ENCODE measurements at places on chromosomes 7 and 10.
A peak's percentile ranks its signal among the peaks of the same experiment; 100 is the strongest.

DNA sequence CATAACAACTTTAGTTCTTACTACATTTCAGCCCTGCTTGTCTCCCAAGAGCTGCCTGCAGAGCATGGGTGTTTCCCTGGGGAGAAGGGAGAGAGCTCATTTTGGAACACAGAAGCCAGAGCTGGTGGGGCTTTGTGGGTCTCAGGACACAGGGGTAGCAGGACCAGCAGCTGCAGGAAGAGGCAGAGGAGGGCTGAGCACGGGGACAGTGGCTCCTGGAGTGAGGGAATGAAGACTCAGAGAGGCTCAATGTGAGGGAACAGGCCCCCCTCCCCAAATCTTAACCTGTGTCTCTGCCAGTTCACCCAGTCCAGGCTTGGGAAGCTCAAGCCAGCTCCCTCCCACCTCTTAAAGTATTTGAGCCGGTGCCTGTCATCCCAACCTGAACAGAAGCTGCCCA, 50.0 kb downstream of the CHST3 start:
- DNase-seq, result no peak

DNA sequence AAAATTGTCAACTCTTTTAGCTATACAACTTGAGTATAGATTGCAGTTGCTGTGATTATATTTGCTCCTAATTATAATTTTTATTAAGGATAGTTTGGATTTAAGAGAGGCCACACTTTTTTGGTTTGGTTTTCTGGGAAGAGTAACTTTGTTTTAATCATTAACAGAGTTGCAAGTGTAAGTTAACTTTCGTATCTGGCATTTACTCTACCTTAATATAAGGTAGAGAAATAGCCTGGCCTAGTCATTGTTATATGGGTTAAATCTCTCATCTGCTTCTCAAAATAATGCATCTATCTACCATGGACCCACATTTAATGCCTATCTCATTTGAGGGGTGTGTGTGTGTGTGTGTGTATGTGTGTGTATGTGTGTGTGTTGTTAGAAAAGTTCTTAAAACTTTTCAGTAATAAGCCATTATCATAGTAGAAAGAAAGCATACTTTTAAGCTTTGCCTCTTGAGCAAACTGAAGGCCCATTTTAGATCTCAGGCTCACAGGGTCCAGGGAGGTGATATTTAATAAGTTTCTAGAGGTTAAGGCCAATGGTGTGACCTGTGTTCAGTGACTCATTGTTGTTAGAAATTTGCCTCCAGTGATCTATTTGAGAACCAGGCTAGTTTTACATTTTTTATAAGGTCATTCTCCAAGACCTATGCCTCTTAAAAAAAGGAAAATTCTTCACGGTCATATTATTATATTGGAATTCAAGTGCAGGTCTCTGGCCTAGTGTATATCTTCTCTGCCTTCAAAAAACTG, 10.9 kb upstream of the TEX47 start:
- DNase-seq, result no peak

DNA sequence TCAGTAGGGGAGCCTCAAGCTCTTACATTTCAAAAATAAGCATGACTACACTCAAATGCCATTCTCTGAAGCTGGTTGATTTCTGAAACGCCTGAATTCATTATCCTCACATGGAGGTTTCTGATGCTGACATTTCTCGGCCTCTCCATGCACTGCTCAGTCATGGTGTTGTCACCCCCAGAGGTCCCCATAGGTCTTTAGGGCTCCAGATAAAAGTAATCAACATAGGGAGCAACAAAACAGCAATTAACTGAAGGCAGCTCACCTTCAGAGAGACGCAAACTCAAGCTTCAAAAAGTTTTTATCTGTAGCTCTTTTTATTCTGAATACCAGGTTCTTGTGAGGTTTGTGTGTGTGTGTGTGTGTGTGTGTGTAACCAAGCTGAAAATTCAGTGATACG, 223.2 kb upstream of the LRRN3 start:
- no peak for DNase-seq

- DNase-seq, result no peak
Observed at GRCh38 chr7:156123362-156123761, 311.1 kb upstream of the SHH start.

DNA sequence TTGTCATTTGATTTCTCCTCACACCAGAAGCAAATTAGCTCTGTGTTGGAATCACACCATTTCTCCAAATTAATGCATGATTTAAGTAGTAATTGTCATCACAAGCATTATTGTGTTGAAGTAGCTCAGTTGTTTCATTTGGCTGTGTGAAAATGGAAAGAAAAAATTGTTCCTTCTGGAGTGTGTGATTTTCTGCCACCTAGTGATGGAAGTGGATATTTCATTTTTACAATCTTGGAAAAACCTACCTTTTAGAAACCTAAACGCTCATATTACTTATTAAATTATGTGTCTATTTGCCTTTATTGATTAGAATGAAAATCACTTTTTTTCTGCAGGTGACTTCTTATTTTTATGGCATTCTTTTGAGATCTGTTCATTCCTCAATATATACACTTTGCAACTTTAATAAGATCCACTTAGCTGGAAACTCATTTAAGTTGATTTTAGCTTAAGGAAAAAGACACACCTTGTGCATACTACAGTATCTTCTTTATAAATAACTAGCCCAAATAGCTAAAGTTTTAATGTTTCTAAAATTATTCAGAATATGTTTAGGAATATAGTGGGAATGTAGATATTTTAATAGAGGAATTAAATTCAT, 50.0 kb downstream of the SRI start:
- no peak for DNase-seq

- DNase-seq, result no peak
Observed at GRCh38 chr7:27110186-27111031, 7.9 kb upstream of the HOXA2 start.

DNA sequence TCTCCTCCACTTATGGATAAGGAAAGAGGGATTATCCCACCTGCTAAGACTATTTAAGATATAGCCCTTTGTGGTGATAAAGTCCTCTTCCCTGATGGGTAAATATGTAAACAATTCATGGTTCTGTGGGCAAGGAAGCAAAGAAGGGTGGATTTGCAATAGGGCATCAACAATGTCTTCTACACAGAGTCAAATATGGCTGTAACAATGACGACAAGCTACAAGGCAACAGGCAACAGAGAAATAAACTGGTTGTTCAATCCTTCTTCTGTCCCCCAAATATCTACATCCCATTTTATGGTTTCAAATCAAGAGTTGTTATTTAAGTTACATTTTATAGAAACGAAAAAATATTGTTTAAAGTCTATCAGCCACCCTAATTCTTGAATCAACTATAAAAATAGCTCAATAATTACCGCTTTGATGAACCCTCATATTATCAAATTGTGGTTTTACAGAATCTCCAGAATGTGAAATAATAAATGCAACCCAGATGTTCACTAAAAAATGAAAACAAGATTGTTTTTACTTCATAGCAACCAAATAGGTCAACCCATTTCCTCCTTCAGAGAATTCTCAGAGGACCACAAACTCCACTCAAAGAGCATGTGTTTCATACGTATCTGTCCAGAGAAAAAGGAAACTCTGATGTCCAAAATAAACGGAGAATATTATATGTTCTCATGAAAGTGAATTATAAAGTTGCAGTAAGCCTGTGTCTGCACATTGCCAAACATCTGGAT, 13.8 kb downstream of the CYTH3 start:
- DNase-seq, result no peak

GRCh38 chr7:29292886-29293658, 98.5 kb downstream of the CHN2 start:
- DNase-seq, result no peak

DNA sequence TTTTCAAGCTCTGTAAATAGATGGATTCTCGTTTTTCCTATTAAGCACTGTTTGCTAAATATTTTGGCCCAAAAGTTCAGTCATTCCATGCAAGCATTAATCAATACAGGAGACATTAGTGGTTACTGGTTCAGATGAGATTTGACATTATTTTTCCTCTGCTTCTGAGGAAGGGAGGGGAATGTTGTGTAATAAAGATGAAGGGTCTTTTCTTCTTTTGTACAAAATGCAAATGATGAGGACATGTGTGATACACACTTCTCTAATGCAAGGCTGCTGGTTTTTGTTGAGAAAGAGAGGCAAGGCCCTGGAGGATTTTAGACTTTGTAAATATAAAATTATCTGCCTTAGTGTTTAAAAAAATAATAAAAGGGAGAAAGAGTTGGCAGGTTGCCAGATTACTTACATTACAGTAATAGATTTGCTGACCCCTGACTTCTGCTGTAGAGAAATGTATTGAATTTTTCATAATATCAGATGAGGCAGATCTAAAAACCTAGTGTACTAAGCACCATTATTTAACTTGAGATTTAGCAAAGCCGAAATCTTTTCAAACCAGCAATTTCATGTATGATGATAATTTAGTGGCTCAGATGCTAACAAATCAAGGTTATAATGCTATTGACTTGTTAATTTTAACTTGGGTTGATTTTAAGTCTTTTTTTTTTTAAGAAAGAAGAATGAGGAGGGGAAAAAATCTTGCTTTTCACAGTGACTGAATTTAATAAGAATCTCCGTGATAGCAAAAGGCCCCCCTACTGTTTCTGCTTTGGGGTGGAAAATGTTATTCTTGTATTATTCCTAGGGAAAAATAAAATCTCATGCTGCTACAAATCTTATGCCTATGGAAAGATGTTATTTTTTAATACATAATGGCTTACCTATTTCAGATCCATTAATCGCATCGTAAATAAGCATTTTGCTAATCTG, 180.1 kb downstream of the ARID5B start:
- no peak for DNase-seq

DNA sequence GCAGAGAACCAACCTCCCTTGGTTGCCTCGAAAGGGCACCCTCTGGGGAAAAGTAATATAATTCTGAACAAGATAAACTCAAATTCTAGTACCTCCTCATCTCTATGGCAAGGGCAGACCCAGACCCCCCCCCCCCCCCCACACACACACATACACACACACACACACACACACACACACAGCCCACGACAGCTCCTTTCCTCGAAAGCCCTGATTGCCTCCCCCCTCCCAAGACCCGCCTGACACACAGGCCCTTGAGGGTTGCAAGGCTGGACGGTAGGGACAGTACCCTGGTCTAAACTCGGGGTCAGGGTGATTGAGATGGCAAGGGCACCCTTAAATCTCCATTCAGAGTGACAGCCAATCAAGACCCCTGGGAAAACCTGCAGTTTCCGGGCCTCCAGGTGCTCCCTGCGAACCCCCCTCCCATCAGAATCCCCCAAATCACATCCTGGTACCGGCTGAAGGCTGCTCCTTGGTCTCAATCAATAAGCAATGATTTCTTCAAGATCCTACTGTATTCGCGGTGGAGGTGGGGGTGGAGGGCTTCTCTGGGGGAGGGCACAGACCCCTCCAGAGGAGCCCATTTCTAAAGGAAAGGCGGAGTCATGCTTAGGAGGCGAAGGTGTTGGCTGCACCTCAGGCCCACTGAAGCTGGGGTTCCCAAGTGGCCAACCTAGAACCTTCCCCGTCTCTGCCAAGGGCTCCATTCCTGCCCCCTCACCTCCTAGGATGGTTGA, 100.7 kb downstream of the HIP1 start:
- no peak for DNase-seq

DNA sequence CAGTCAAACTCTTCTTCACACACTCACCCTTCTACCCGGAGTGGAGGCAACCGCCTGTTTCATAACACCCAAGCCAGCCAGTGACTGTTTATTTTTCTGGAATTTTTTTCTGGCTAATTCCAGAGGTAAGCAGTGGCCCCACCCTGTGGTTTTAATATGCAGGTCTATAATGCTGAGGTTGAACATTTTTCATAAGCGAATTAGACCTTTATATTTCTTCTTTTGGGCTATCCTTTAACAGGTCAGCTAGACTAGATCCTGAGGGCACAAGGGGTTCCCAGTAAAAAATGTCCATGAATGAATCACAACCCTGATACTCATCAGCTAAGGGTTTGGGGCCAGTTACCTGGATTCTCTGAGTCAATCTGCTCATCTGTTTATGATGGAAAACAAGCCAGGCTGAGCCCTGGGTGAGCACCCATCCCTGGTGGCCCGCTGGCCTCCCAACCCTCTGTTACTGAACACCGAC, 76.2 kb downstream of the GRB10 start:
- peak; percentile 35 for DNase-seq

DNA sequence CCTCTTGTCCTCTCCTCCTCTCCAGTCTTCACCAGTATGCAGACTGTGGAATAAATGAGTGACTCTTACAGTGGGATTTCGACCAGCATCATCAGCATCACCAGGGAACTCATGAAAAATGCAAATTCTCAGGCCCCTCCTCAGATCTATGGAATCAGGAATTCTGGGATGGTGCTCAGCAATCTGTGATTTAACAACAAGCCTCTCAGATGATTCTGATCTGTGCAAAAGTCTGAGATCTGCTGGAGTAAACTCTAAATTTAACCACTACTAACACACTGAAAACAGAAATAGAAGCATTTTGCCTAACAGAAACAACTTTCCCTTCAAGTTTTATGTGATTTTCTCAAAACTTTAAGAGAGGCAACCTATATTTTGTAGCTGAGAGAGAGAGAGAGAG, 124.8 kb upstream of the FAM3C start:
- DNase-seq, result no peak

DNA sequence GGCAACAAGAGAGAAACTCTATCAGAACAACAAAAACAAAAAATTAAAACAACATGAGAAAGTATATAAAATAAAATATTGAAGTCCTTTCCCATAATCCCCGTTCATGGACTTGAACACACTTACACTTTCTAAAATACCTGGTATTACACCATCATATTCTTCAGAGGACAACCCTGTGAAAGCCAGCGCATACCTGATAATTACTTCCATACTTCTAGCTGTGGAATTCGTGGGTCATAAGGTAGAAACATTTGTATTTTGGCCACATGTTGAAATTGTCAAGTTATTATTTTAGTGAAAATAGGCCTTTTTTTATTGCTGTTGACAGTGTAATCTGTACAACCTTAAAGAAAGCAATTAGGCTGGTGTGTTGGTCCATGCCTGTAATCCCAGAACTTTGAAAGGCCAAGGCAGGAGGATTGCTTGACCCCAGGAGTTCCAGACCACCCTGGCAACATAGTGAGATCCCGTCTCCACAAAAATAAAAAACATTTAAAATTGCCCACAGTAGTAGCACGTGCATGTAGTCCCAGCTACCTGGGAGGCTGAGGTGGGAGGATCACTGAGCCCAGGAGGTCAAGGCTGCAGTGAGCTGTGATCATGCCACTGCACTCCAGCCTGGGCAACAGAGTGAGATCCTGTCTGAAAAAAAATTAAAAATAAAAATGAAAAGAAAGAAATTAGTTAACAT, 5.1 kb upstream of the PCGF6 start:
- no peak for DNase-seq

DNA sequence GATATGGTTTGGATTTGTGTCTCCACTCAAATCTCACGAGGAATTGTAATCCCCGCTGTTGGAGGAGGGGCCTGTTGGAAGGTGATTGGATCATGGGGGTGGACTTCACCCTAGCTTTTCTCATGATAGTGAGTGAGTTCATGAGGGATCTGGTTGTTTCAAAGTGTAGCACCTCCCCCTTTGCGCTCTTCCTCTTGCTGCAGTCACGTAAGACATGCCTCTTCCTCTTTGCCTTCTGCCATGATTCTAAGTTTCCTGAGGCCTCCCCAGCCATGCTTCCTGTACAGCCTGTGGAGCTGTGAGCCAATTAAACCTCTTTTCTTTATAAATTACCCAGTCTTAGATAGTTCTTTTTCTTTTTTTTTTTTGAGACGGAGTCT, 17.1 kb downstream of the CDNF start:
- no peak for DNase-seq

GRCh38 chr10:78459639-78460037, 426.0 kb downstream of the RPS24 start:
- DNase-seq, result no peak

GRCh38 chr7:16202303-16202702, 219.0 kb downstream of the CRPPA start:
- no peak for DNase-seq

GRCh38 chr10:113867904-113868303, 13.4 kb downstream of the NHLRC2 start:
- DNase-seq, result no peak

Measured in adrenal gland (tissue), 19 donors.